GM20000 (cell line): ENCODE measurements at places on chromosomes 7 and 10.
A peak's percentile ranks its signal among the peaks of the same experiment; 100 is the strongest.

DNA sequence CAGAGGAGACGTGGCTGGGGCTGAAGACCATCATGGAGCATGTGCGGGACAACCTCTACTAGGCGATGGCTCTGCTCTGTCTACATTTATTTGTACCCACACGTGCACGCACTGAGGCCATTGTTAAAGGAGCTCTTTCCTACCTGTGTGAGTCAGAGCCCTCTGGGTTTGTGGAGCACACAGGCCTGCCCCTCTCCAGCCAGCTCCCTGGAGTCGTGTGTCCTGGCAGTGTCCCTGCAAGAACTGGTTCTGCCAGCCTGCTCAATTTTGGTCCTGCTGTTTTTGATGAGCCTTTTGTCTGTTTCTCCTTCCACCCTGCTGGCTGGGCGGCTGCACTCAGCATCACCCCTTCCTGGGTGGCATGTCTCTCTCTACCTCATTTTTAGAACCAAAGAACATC is 22.0 kb upstream of the CPA5 start:
- no peak for DNase-seq

DNA sequence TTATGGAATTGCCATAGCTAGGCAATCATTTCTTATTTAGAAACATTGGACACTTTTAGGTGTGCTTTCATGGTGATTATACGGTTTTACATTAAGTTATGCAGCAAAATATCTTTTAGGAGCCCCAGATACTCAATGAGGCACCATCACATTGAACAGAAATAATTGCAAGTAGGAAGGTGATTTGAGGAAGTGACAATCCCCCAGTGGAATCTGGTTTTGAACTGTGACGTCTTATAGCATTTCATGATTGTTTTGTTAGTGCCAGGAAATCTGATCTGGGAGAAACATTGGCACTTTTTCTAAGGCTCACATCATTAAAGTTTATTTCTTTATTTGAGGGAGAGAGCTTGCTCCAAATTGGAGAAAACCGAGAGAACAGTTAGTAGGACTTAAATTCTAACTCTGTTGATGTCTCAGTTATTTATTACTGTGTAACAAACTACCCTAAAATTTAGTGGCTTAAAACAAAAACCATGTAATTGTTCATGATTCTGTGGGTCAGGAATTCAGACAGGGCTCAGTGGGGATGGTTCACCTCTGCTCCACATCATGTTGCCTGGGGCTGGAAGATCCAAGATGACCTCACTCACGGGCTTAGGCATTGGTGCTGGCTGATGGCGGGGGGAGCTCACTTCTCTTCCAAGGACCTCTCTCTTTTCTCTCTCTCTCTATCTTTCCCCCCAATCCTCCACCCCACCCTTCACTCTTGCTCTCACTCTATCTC is 78.2 kb upstream of the STEAP1B start:
- DNase-seq, result no peak

DNA sequence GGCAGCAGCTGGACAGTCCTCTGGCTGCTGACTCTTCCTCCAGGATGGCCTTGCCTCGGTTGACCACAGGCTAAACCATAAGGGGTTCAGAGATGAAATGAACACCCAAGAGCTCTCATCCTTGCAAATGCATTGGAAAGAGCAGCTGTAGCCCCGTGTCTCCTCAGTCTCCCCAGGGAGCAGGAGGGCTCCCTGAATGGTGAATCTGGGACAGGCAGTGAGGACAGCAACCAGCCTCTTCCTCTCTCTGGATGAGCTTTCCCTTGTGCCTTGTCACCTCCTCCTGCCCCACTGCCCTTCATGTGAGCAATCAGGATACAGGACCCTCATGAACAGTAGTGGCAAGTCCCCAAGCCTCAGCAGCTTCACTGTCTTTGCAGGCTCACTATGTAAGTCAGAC is 23.9 kb upstream of the GDF10 start:
- no peak for DNase-seq

DNA sequence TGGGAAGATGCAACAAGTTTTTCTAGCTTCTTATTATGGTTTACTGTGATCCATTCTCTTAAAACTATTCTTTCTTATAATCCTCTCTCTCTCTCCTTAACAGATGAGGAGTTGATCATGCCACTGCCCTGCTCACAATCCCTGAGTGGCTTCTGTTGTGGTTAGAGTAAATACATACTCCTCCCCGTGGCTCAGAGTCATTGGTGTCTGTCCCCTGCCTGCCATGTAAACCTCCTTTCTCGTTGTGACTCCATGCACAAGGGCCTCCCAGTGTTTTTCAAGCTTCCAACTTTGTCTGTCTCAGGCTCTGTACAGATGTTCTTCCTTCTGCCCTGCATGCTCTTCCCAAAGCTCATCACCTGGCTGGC is 20.4 kb downstream of the CCNY start:
- DNase-seq, result no peak

GRCh38 chr7:88322151-88322550 is 15.5 kb upstream of the STEAP4 start:
- no peak for DNase-seq

- no peak for DNase-seq
Measured at GRCh38 chr10:12909836-12910185, 91.7 kb downstream of the CCDC3 start.

- DNase-seq, result no peak
Measured at GRCh38 chr7:19690736-19691135, 18.1 kb downstream of the POLR1F start.

- DNase-seq, result no peak
Measured at GRCh38 chr10:43230909-43231522, 35.8 kb downstream of the RASGEF1A start.

- DNase-seq, result no peak
Measured at GRCh38 chr7:14833707-14834106, 68.8 kb downstream of the DGKB start.

- no peak for DNase-seq
Measured at GRCh38 chr7:135901585-135902540, 75.3 kb downstream of the MTPN start.

- DNase-seq, result peak; percentile 28
Measured at GRCh38 chr7:73622909-73623797, 1.2 kb downstream of the MLXIPL start.

DNA sequence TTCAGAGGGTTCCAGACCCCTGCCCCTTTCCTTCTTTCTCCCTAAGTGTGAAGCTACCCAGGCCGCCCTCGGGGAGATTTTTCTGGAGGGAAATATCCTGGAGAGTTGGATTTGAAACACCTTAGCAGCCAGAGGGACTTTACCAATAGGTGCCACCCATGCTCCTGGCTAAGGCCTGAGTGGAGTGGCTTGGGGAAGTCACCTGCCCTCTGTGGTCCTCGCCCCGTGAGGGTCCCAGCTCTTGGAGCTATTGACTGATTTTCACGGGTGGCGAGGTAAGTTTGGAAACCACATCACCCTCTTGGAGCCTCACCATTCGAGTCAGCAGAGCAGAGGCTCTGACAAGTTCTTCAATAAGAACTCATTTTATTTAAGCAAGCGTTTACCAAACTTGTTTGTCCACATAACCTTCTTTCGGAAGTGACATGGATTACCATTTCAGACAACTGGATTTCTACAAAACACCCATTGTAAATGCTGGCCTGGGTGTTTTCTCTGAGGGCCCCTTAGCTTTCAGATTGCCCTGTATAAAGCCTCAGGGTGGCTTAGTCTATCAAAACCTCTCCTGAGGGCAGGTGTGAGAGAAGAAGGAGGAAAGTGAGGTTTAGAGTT is 20.4 kb downstream of the AQP1 start:
- no peak for DNase-seq

DNA sequence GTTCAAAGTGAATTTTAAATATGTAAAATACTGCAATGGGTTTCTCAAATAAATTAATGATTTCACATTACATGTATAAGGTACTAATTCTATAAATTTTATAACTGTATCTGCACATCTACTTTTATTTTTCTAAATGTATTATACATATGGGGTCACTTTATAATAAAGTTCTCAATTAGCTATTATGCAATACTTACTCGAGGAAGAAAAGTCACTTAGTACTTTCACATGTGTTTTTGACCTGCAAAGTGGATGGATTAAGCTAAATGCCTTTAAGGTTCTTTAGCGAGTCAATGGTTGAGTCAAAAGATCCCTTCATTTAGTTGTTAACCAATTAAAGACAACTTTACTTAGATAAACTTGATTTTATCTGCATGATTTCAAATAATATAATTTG is 437.8 kb downstream of the ANKRD7 start:
- DNase-seq, result no peak

DNA sequence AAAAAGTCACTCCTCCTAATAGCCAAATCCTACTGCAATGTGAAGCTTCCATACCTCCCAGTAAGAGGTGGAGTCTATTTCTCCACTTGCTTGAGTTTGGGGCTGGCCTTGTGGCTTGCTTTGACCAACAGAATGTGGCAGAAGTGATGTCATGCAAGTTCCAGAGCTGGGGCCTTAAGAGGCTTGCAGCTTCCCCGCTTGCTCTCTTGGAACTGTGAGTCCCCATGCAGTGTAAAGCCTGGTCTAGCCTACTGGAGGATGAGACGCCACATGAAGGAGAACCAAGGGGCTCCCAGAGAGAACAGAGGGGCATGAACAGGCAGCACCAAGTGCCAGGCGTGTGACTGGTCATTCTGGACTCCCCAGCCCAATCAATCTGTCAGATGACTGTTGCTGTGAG is 58.6 kb upstream of the OPALIN start:
- no peak for DNase-seq

GRCh38 chr10:47182934-47183703 is 116.9 kb upstream of the GDF10 start:
- DNase-seq, result no peak

- DNase-seq, result no peak
Measured at GRCh38 chr10:131580674-131581073, 269.2 kb upstream of the TCERG1L start.
